ENCODE measurements at places on chromosomes 16 and 17.

GRCh38 chr17:73048170-73048569 lies 44.3 kb downstream of the SLC39A11 start:
- no peak overlapping the region for H3K4me3 ChIP-seq
- peaks cover 25% of the 10 kb centered on the region for H3K36me3 ChIP-seq
- no peak for DNase-seq
- H3K27ac ChIP-seq, result no peak overlapping the region
- H3K4me1 ChIP-seq, result peaks cover 1% of the 10 kb centered on the region

- H3K4me1 ChIP-seq, result no peaks in the 10 kb centered on the region
- no peak overlapping the region for H3K27ac ChIP-seq
- H3K27me3 ChIP-seq, result no peaks in the 10 kb centered on the region
- no peak overlapping the region for H3K4me3 ChIP-seq
- H3K36me3 ChIP-seq, result peaks cover 8% of the 10 kb centered on the region
These were observed 3.1 kb downstream of the PRSS8 start for GRCh38 chr16:31132303-31132979.

GRCh38 chr16:54210452-54211125 lies 76.0 kb downstream of the IRX3 start:
- H3K27me3 ChIP-seq, result peaks cover 6% of the 10 kb centered on the region
- no peak overlapping the region for H3K27ac ChIP-seq
- H3K4me1 ChIP-seq, result no peaks in the 10 kb centered on the region

- peak; percentile 45 for DNase-seq
- H3K27me3 ChIP-seq, result peaks cover 4% of the 10 kb centered on the region
- peaks cover 52% of the 10 kb centered on the region for H3K4me1 ChIP-seq
- H3K27ac ChIP-seq, result peak within 1 kb of the TSS; percentile 97
These were observed at the start of gene NEURL4 for GRCh38 chr17:7328840-7329373. Gene NEURL4 (minus strand): TSS chr17:7329335. CDS start chr17:7329312, 23 bp downstream.

DNA sequence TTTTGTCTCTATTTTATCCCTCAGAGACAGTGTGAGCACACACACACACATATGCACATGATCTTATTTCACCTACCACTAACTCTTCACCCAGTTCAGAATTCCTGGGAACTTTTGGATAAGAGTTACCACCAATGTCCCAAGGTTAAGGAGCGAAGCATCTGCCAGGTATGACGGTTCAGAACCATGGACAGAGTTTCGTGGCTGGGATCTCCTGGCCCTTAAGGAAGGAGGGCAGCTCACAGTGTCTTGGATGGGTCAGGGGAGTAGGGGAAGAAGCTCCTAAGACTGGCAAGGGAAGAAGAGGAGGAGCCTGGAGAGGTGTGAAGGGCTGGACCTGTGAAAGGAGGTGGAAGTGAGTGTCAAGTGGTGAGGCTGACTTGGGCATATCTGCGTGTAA lies 23.0 kb upstream of the TMEM132E start:
- H3K27me3 ChIP-seq, result peaks cover 12% of the 10 kb centered on the region
- H3K27ac ChIP-seq, result no peak overlapping the region

DNA sequence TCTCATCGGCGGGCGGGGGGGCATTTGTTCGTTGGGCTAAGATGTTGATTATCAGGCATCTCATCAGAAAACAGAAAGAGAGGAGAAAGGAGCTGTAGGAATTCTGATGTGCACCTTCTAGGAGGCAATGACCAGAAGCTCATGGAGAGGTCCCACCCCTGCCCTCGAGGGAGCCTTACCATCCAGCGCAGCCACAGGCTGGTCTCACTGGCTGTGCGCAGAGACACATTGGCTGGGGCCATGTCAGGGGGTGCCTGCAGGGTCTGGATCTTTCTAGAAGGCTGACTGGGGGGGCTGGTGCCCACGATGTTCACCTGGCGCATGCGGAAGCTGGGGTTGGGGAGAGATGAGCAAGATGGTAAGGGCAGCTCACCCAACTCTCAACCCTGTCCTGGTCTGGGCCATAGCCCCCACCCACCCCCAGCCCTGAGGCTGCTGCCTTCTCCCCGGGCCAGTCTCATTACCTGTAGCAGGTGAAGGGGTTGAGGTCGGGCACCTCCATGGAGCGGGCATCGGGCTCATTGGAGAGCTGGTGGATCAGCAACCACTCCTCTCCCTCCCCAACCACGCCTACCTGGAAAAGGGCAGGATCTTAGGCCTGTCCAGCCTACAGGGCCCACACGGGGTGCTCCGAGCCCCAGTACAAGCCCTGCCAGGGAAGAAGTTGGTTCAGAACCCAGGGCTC lies 86.2 kb upstream of the CDC42EP4 start:
- H3K36me3 ChIP-seq, result no peaks in the 10 kb centered on the region
- H3K4me1 ChIP-seq, result no peaks in the 10 kb centered on the region
- no peak overlapping the region for H3K27ac ChIP-seq
- H3K27me3 ChIP-seq, result no peaks in the 10 kb centered on the region

GRCh38 chr16:69435977-69436820 lies 11.8 kb downstream of the CYB5B start:
- H3K27ac ChIP-seq, result no peak overlapping the region
- no peak overlapping the region for H3K4me3 ChIP-seq
- no peaks in the 10 kb centered on the region for H3K27me3 ChIP-seq
- peaks cover 69% of the 10 kb centered on the region for H3K4me1 ChIP-seq
- H3K36me3 ChIP-seq, result peaks cover 53% of the 10 kb centered on the region

DNA sequence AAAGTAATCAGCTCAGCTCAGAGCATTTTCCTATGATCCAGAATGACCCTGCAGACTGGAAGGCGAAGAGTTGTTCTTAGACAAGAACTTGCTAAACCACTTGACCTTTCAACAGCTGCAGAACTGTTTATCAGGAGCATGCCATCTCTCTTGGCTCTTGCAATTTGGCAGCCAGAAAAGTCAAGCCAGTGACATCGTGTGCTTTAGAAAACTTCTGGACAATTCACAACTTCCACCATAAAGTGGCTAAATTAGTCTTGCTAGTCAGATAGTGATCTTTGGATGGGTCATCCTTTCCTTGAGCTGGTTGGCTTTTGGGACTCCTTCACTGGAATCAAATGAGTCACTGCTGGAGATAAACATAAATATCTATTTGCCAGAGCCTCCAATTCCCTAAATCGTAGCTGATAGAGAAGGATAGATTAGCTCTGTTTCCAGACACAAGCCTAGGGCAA lies 146.5 kb downstream of the MAP2K6 start:
- H3K4me1 ChIP-seq, result no peaks in the 10 kb centered on the region
- no peaks in the 10 kb centered on the region for H3K36me3 ChIP-seq
- no peak overlapping the region for H3K27ac ChIP-seq
- DNase-seq, result no peak
- H3K4me3 ChIP-seq, result no peak overlapping the region
- peaks cover 2% of the 10 kb centered on the region for H3K27me3 ChIP-seq

DNA sequence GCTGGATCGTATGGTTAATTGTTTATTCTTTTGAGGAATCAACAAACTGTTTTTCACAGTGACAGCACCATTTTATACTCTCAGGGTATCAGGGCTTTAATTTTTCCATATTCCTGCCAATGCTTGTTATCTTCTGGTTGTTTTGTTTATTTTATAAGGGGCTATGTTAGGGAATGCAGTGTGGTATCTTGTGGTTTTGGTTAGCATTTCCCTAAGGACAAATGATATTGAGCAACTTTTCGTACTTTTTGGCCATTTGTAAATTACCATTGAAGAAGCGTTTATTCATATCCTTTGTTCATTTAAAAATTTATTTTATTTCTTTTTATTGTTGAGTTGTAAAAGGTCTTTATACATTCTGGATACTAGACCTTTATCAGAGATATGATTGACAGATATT lies 322.0 kb upstream of the SALL1 start:
- no peak overlapping the region for H3K4me3 ChIP-seq
- H3K27ac ChIP-seq, result no peak overlapping the region
- H3K4me1 ChIP-seq, result no peaks in the 10 kb centered on the region
- H3K36me3 ChIP-seq, result no peaks in the 10 kb centered on the region

DNA sequence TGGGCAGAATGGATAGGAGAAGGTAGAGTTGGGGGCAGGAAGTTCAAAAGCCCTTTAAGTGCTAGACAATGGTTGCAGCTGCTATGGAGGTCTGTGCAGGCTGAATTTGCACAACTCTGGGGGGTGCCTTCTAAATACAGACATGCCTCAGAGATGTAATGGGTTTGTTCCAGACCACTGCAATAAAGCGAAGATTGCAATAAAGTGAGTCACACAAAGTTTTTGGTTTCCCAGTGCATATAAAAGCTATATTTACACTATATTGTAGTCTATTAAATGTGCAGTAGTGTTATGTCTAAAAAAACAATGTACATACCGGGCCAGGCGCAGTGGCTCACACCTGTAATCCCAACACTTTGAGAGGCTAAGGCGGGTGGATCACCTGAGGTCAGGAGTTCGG lies 60.5 kb upstream of the MYOCD start:
- DNase-seq, result no peak
- no peak overlapping the region for H3K4me3 ChIP-seq
- H3K27me3 ChIP-seq, result peaks cover 1% of the 10 kb centered on the region
- H3K4me1 ChIP-seq, result no peaks in the 10 kb centered on the region
- H3K27ac ChIP-seq, result no peak overlapping the region

DNA sequence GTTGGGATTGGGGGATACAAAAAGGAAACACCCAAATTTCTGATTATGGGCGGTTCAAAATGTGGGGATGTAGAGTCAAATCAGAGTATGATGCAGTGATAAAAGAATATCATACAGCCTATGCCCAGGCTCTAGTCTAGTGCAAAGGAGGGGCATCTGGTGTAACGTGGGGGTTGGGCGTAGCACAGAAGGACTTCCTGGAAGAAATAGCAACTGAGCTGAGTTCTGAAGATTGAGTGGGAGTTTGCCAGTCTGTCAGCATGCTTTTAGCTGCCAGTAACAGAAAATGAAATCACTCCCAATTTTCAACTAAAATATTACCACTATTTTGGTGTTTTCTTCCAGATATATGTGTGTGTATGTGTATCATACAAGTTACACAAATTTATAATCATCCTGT lies 196.9 kb downstream of the SPECC1 start:
- H3K27me3 ChIP-seq, result no peaks in the 10 kb centered on the region
- H3K4me3 ChIP-seq, result no peak overlapping the region
- no peak overlapping the region for H3K27ac ChIP-seq
- no peaks in the 10 kb centered on the region for H3K36me3 ChIP-seq

GRCh38 chr16:47052666-47053640 lies 79.5 kb upstream of the DNAJA2 start:
- no peaks in the 10 kb centered on the region for H3K4me1 ChIP-seq
- no peak overlapping the region for H3K27ac ChIP-seq
- H3K36me3 ChIP-seq, result no peaks in the 10 kb centered on the region

DNA sequence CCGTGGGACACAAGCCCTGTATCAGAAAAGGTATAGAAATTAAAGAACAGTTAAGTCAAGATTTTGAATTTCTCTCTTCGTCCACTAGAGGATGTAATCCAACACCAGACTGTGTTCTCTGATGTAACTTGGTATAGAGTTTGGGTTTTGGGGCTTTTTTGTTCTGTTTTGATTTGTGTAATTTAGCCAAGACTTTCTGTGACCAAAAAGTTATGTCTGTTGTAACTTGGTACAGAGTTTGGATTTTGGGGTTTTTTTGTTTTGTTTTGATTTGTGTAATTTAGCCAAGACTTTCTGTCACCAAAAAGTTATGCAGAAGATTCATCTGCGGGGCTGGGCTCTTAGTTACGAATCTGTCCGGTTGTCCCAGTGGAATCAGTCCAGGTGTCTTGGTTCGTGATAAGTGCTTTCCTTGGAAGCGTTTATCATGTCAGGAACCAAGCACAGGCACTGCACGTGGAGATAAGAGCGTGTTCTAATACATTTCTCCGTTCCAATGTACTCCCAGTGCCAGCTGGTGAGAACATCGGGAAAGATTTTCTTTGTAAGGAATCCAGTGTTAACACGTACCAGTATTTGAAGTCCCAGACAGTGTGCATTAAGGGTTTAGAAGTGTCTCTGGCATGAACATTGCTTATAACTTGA lies 44.1 kb upstream of the SEC14L1 start:
- H3K27me3 ChIP-seq, result no peaks in the 10 kb centered on the region
- H3K27ac ChIP-seq, result peak overlapping the region; percentile 43
- H3K4me1 ChIP-seq, result peaks cover 53% of the 10 kb centered on the region
- H3K4me3 ChIP-seq, result no peak overlapping the region
- no peak for DNase-seq

GRCh38 chr16:52436339-52437276 lies 110.3 kb downstream of the TOX3 start:
- no peak overlapping the region for H3K27ac ChIP-seq
- H3K27me3 ChIP-seq, result no peaks in the 10 kb centered on the region
- DNase-seq, result no peak

- H3K4me1 ChIP-seq, result no peaks in the 10 kb centered on the region
- DNase-seq, result no peak
- H3K27me3 ChIP-seq, result peaks cover 1% of the 10 kb centered on the region
- no peak overlapping the region for H3K27ac ChIP-seq
- H3K36me3 ChIP-seq, result no peaks in the 10 kb centered on the region
These were observed 263.7 kb upstream of the RPL38 start for GRCh38 chr17:73939806-73940205.

DNA sequence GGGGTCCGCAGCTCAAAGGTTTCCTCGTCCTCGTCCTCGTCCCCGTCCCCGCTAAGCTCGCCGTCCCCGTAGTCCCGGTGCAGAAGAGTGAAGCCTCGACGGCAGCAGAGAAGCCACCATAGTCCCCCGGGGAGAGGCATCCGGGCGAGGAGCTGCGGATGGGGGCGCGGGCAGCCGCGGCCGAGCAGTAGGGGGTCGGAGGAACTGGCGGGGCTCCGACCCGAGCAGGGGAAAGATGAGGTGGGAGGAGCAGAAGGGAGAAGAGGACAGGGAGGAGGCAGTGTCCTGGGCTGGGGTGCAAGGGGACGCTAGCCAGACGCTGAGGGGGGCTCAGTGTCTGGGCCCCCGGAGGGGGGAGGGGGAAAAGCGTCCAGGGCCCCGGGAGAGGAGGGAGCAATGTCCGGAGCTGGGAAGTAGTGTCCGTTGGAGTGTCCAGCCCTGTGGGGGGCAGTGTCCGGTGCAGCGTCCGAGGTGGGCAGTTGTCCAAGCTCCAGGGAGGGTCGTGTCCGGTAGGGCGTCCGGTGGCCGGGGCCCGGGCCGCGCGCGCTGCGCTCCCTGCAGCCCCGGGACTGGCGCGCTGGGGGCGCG lies at the start of gene PLEKHH3:
Gene PLEKHH3 (minus strand): TSS at position 571 of the 588 bp plus-strand sequence. CDS start 431 bp downstream, at position 140.
- H3K4me1 ChIP-seq, result peaks cover 51% of the 10 kb centered on the region
- peak; percentile 29 for DNase-seq
- peak within 1 kb of the TSS; percentile 74 for H3K4me3 ChIP-seq
- H3K27me3 ChIP-seq, result peaks cover 45% of the 10 kb centered on the region
- no peaks in the 10 kb centered on the region for H3K36me3 ChIP-seq
- peak within 1 kb of the TSS; percentile 64 for H3K27ac ChIP-seq

DNA sequence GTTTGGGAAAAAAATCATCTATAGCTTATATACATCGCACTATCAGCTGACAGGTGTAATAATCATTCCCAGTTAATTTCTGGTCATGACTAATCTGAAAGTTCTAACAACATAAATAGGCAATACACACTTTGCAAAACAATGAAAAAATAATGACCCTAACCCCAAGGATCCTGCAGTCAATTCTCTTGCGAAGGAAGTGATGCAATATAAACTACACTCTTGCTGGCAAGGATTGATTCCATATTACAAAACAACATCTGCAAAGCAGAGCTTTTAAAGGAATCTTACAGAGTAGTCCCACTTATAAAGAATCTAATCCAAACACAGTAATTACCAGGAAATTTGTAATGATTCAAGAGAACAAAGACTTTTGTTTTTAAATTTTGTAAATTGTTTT lies 73.4 kb downstream of the MYO1D start:
- no peak overlapping the region for H3K4me3 ChIP-seq
- no peaks in the 10 kb centered on the region for H3K4me1 ChIP-seq
- peaks cover 9% of the 10 kb centered on the region for H3K27me3 ChIP-seq
- H3K27ac ChIP-seq, result no peak overlapping the region

- no peaks in the 10 kb centered on the region for H3K27me3 ChIP-seq
- no peaks in the 10 kb centered on the region for H3K36me3 ChIP-seq
- no peak for DNase-seq
- no peak overlapping the region for H3K4me3 ChIP-seq
These were observed 43.8 kb upstream of the SMPD3 start for GRCh38 chr16:68492151-68492542.

- no peaks in the 10 kb centered on the region for H3K36me3 ChIP-seq
- peak overlapping the region; percentile 1 for H3K4me3 ChIP-seq
- no peak for DNase-seq
- H3K4me1 ChIP-seq, result peaks cover 4% of the 10 kb centered on the region
- peaks cover 36% of the 10 kb centered on the region for H3K27me3 ChIP-seq
These were observed 263.8 kb downstream of the HS3ST3A1 start for GRCh38 chr17:13337864-13338371.
